ENCODE measurements at places on chromosomes 12 and 14. TPM values are rescaled to one million over a fixed set of nuclear protein-coding genes. Genes with fewer than 3 reads are reported as not detected.

The RFX4 gene
- total RNA-seq: not detected

- DNase-seq: no peak
Observed at GRCh38 chr14:104505085-104506074, 74.2 kb upstream of the C14orf180 start.

DNA sequence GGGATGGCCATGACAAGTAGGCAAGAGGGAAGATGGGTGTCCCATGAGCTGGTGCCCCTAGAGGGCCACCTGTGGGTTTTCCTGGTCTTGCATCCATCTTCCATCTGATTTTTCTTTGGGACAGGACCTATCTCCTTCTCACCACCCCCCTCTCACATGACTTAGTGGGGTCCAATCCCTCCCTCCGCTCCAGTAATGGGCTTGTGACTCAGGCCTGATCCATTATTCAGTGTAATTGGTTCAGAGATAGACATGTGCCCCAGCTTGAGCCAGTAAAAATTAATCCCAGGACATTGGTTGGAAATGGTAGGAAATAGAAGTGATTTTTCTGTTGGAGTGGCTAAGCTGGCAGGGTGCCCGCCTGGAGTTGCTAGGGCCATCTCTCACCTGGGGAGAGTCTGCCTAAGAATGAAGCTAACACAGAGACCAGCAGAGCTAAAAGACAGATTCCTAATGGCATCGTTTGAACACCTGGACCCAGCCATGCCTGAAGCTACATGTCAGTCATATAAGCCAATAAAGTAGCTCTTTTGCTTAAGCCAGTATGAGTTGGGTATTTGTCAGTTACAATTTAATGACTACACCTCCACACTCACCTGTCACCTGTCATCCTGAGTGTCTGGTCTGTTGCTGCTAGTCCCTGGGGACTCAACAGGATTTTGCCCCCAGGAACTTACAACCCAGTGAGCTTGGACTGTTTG, 14.7 kb downstream of the RASAL1 start:
- no peak for DNase-seq

GRCh38 chr12:117111821-117112595, 12.8 kb upstream of the TESC start:
- DNase-seq: no peak

DNA sequence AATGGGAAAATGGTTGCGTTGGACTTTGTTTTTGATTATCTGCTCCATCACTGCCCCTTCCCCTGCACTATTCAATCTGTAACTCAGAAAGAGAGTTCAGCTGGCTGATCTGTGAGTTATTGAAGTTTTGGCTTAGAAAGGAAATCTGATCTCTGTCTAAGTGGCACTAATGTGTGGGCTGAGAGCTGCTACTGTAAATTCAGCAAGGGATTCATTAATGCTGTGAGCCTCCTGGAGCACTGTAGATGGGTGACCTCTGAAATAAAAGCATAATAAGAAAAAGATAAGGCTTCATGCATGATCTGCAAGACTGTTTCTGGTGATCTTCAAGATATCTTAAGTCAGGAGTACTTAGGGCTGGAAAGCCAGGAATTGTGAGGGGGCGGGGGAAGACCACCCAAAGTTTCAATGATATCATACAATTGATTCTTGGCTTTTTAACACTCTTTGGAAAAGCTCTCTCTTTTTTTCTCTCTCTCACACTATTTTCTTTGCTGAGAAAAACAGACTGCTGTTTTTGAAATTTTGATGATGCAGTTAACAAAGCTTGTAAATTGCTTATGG, 101.1 kb downstream of the C12orf75 start:
- DNase-seq: no peak

GRCh38 chr14:61547186-61548069, 147.9 kb upstream of the HIF1A start:
- DNase-seq: no peak

- DNase-seq: no peak
Observed at GRCh38 chr14:23610815-23611289, 25.3 kb upstream of the DHRS2 start.

Data from left cardiac atrium (tissue), 4 donors.